ENCODE measurements at places on chromosomes 1 and 21.

DNA sequence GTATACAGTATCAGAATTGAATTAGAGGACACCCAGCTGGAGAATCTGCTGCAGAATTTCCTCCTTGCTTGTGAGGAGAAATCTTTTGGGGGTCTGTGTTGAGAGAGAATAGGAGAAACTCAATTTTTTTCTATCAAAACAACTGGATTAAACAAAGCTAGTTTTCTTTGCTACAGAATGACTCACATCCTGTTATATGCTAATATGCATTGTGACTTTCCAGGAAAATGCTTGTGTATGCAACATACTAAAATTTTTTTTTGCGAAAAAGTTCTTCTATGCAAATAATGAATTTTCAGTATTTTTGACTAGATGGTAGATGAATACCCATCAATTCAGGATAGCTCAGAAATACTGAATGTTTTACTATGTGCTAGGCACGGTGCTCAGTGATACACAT is 2.2 kb downstream of the VAMP4 start:
- no peak for DNase-seq

DNA sequence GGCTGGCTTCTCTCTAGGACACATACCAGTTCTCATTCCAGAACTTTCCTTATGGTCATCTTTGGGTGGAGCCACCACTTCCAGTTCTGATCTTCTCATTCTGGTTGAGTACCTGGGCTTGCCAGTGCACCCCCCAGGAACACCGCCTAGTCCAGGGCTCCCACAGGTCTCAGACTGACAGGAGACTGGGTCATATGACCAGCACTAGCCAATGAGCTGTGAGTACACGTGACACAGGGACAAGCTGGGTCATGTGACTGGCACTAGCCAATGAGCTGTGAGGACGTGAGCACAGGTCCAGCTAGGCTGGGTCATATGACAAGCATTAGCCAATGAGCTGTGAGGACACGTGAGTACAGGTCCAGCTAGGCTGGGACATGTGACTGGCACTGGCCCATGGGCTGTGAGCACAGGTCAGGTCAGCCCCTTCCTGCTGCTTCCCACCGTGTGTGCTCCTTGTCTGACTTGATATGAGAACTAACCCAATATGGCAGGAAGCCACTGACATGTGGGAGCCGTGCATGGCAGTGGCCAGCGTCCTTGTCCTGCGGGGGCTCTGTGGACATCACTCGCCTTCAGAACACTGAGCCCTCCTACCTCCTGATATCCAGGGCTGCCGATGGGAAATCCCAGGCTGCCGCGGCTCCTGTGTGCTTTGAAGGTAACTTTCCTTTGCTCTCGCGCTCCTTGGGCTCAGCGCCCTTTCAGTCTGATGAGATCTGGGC is 22.7 kb downstream of the KRTAP10-1 start:
- DNase-seq = peak; percentile 50

- DNase-seq = peak; percentile 15
These were observed 89.7 kb upstream of the RUNX1 start for GRCh38 chr21:35138665-35139381.

GRCh38 chr1:53060579-53060978 is 1.4 kb upstream of the PODN start:
- peak; percentile 81 for DNase-seq

DNA sequence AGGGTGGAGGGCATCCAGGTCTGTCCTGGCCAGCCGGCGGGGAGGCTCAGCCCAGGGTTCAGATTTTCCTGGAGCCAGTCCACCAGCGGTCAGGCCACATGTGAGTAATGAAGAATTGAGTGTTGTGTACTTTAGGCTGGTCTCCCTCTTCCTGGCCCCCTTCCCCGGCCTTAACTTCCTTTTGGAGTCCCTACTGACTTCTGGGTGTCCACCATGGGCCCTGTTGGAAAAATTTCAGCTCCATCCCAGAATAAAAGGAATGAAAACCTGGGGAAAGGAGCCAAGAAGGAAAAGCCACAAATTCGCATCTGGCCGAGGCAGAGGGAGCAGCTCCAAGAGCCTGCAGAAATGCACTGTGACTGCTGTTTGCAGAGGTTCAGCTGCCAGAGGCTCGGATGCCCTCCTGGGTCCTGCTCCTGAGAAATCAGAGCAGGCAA is 35.5 kb upstream of the HHAT start:
- peak; percentile 75 for DNase-seq
